ENCODE measurements at places on chromosomes 12 and 14. TPM values are rescaled to one million over a fixed set of nuclear protein-coding genes. Genes with fewer than 3 reads are reported as not detected.

The PPP4R4 gene
- total RNA-seq = 0.14 TPM

GRCh38 chr14:98498019-98498885 is 773.7 kb downstream of the BCL11B start:
- no peaks in the 10 kb centered on the region for H3K4me1 ChIP-seq
- H3K36me3 ChIP-seq = no peaks in the 10 kb centered on the region
- DNase-seq = no peak
- no peaks in the 10 kb centered on the region for H3K27me3 ChIP-seq
- H3K27ac ChIP-seq = no peak overlapping the region

The IL26 gene
- not detected for total RNA-seq

The CISTR gene
- total RNA-seq = not detected

GRCh38 chr14:26204728-26205479 is 392.9 kb downstream of the NOVA1 start:
- no peaks in the 10 kb centered on the region for H3K36me3 ChIP-seq
- no peak for DNase-seq
- no peak overlapping the region for H3K27ac ChIP-seq
- no peak overlapping the region for H3K4me3 ChIP-seq

The WNT1 gene
- total RNA-seq = not detected

The RASAL1 gene
- total RNA-seq = not detected

DNA sequence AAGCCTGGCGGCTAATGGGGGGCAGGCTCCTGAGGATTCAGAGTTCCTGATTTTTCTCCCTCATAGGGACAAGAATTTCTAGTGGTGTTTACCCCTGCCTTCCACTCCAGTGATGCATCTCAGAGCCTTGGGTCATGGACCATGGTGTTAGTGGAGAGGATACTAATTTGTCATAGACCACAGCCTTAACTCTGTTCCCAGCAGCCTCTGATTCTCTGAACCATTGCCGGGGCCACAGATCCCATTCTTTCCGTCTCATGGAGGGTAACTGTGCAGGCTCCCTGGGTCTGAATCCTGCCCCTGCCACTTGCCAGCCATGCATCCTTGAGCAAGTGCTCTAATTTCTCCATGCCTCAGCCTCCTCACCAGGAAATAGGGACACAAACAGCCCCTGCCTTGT is 55.1 kb downstream of the RPH3A start:
- H3K4me1 ChIP-seq = no peaks in the 10 kb centered on the region
- H3K27ac ChIP-seq = no peak overlapping the region
- no peaks in the 10 kb centered on the region for H3K36me3 ChIP-seq

DNA sequence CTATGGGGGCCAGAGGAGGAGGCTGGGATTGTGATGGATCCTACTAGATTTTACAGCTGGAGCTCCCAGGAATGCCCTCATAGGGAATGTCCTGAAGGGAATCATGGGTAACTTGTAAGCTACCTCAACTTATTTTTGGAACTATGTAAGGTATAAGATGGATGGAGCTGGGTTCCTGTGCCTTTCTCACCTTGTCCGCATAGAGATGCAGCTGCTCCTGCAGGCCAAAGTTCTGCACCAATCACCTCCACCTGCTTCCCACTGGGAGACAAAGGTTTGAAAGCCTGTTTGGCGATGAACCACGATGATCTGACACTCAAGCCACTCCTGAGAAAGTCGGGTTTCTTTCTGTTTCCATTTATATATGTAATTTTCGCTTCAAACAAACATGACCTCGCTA is 648 bp upstream of the AKAP5 start:
- H3K4me1 ChIP-seq = peaks cover 19% of the 10 kb centered on the region
- peak overlapping the region; percentile 90 for H3K4me3 ChIP-seq
- no peaks in the 10 kb centered on the region for H3K27me3 ChIP-seq
- H3K27ac ChIP-seq = peak overlapping the region; percentile 45
- DNase-seq = no peak

All from HFFc6 (cell line).